ENCODE measurements at places on chromosomes 5 and 9.

GRCh38 chr5:66653325-66653724, 57.1 kb downstream of the MAST4 start:
- DNase-seq, result peak; percentile 26

- DNase-seq, result peak; percentile 92
Observed at GRCh38 chr9:91197232-91198181, 164.2 kb downstream of the AUH start.

GRCh38 chr9:102832814-102833213, 162.3 kb upstream of the CYLC2 start:
- no peak for DNase-seq

GRCh38 chr9:70120834-70121510, 77.3 kb downstream of the MAMDC2 start:
- DNase-seq, result peak; percentile 65

GRCh38 chr5:179313849-179314521, 31.3 kb downstream of the ADAMTS2 start:
- DNase-seq, result no peak

- DNase-seq, result no peak
Observed at GRCh38 chr9:32704343-32704742, 68.9 kb upstream of the TAF1L start.

DNA sequence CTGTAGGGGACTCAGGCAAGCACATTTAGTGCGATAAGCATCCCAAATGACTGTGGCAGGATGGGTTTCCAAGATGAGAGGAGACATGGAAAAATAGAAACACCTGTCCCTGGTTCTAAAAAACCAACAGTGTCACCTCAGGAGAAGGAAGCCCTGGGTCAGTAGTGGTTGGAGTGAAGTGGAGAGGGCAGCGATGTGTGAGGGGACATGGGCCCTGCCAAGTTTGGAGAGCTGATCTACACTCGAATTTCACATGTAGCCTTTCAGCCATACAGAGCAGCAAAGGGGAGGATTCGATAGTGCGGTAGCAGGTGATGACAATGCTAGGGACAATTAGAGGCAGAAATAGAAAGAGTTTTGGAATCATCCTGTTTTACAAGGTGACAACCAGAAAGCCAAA, 32.6 kb upstream of the LHX2 start:
- DNase-seq, result no peak

- peak; percentile 90 for DNase-seq
Observed at GRCh38 chr9:94952565-94953373, 226.3 kb downstream of the AOPEP start.

DNA sequence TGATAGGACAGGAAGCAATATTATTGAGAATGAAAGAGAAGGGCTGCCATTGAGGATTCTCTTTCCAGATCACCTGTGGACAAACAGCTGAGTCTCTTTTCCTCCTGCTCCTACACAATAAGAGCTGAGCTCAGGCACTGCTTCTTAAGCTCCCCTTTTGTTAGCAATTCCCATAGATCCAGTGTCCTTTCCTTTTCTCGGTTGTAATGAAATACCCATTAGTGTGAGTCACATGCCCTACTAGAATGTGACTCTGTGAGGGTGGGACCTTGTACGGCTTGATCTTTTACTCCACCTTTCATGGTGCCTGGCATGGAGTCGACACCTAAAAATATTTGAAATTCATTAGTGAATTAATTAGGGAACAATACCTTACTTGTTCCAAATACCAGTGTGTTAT, 269.2 kb downstream of the NR3C1 start:
- peak; percentile 38 for DNase-seq

- no peak for DNase-seq
Observed at GRCh38 chr9:131771646-131772045, 31.8 kb upstream of the RAPGEF1 start.

GRCh38 chr9:122332083-122332482, 38.7 kb upstream of the PTGS1 start:
- DNase-seq, result no peak

DNA sequence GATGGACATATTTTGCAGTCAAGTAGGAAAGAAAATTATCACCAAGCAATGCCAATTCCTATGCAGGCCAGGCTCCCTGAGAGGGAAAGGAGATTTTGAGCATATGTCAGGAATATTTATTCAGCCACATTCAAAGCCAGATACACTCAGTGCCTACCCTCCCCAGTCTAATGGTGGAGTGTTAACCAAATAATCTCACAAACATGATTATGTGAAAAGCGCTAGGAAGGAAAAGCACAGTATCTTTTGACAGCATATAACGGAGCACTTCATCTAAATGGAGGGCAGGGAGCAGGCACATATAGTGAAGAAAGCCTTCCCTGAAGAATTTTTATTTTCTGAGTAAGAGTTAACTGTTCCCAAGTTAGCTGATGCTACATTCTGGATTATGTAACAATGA, 80.3 kb upstream of the SLC30A5 start:
- DNase-seq, result no peak

DNA sequence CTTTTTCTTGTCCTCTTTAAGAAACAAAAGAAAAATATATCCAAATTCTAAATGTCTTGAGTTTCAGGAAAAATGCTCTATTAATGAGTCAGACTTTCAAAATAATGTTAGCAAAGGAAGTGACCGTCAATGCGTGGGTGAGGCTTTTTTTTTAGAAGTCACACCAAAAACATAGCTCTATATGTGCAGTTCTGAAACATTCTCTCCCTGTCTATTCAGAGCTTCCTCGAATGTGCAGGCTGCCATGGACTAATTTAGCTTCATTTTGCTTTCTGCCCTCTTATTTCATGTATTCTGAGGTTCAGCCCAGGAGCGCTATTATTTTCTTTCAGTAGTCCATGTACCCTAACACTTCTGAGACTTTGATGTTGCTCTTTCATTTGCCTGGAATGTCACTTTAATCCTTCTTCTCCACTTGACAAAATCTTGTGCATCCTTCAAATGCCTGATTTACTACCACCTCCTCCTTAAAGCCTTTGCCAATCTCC, 72.5 kb upstream of the RASA1 start:
- DNase-seq, result peak; percentile 52

DNA sequence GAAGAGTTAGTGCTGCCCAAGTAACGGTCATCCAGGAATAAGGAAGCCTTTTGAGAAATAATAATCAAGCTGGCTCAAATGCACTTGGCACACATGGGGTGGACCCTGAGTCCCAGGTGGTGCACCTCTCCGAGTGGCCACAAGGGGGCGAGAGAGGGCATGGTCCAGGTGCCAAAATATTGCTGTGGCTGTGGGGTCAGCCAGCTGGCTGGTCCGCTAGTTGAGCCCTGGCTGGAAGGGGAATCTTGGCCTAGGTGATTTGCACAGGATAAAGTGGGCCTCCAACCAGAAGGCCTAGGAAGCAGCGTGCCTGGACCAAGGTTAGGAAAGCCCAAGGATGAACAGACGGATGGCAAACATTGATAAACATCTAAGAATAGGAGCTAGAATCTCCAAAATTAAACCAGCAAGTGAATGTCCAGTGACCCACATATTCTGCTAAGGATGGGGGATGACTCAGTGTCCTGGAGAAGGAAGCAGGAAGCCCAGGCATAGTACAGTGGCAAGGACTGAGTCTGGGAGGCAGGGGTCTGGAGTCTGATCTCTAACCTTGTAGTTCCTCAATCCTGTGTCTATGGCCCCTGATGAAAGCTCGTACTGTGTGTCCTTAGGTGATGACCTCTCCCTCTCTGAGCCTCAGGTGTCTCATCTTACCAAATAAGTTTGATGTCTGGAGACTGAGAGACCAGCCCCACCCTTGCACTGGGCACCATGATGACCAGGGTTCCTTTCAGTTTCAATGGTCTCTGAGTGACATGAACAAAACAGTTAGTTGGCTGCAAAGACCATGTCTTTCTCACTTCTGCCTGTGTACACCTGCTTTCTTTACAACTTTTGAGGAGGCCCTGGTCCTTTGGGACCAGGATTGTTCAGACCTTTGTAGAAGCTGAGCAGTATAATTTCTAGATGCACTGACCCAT, 19.2 kb upstream of the SHB start:
- peak; percentile 76 for DNase-seq

DNA sequence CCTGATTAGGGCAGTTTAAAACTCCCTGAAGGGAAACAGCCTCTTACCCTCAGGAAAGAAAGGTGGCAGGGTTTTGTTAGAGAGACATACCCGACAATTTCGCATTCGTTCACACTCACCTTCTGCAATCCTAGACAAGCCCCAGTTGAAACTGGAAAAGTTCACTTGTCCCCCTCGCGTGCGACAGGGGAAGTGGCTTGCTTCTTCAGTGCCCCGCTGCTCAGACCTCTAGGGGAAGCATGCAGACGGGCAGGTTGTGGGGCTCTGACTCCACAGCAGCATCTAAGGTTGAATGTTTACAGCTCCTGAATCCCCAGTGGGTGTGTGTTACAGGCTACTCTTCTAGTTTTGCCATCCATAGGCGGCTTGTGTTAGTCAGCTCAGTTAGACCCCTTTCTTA, 575.7 kb upstream of the ACO1 start:
- DNase-seq, result no peak

DNA sequence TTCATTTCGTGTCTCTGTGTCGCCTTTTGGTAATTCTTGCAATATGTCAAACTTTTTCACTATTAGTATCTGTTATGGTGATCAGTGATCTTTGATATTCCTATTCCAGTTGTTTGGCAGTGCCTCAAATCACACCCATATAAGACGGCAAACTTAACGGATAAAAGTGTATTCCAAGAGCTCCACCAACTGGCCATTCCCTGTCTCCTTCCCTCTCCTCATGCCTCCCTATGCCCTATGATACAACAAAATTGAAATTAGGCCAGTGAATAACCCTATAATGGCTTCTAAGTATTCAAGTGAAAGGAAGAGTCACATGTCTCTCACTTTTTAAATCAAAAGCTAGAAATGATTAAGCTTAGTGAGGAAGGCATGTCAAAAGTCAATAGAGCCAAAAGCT, 74.8 kb downstream of the CDK5RAP2 start:
- no peak for DNase-seq

- peak; percentile 38 for DNase-seq
Observed at GRCh38 chr5:138033907-138034306, 1.0 kb upstream of the FAM13B start.

DNA sequence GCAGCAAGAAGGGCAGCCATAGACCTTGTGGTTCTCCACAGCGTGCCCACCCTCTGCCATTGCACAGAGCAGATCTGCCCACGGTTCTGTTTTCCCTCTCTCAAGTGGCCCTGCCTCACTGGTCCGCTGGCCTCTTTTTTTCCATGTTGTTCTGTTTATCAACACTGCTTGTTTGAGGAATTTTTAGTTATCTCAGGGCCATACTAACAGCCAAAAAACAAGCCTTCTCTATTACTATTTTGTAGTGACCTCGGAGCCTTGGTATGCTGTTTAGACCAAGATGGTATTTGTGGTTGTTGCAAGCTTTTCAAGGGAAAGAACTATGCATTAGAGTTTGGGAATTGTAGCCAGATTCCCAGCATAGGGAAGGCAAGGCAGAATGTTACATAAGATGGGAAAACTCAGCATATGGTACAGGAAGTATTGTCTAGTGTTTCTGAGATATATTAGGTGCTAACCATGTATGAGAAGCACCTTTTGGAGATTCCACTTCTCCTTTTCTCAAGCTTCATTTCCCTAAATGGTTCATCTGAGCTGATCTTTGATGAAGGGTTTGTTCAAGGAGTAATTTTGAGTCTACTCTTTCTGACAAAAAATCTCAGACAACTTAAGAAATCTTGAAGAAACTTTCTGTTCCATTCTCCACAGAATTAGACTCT, 54.3 kb downstream of the NUP214 start:
- DNase-seq, result no peak

DNA sequence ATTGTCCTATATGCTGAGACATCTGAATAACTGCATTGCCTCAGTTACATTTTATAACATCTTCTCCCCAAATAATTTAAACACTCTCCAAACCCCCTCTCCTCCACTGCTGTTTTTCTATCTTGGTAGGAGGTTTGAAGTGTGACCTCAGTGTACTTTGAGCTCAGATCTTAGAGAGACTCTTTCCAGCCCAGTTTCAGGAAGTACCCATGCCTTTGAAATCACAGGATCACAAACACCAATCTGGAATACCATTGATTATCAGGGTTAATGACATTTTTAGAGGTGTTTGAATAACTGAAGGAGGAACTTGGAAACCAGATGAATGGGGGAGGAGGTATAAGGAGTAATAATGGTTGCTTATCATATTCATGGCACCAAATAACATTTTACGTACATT, 93.2 kb downstream of the GCNT1 start:
- DNase-seq, result no peak

DNA sequence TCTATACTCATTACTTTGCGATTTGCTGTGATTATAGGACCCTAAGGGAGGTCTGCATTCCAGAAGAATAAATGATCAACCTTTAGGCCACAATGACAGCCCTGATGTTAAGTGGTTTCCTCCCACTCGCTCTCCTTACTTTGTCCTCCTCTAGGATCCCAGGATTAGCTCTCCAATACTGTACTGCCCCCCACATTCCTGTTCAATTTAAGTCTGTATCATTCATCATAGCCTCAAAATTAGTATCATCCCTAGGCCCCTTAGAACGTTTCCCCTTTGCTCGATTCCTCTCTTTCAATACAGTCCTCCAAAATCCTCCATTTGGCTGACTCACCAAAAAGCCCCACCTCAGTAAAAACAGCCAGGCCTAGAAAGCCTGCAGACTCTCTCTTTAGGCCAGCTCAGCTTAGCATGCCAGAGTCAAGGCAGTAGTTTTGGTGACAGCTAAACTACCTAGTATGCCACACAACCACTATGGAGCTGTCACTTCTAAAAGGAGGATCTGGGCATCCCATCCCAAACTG, 24.4 kb downstream of the RNF145 start:
- DNase-seq, result no peak

GRCh38 chr9:133873461-133873891, 118.6 kb downstream of the VAV2 start:
- peak; percentile 47 for DNase-seq

DNA sequence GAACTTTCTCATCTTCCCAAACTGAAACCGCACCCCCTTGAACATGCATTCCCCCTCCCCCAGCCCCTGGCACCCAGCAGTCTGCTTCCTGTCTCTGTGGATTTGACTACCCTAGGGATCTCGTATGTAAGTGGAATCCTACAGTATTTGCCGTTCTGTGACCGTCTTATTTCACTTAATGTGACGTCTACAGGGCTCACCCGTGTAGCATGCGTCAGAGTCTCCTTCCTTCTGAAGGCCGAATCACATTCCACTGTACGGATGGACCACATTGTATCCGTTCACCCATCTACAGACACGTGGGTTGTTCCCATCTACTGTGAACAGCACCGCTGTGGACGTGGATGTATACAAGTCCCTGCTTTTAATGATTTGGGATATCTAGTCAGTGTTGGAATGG, 4.5 kb downstream of the PRRX2 start:
- no peak for DNase-seq

GRCh38 chr5:124888050-124888506, 141.6 kb upstream of the ZNF608 start:
- DNase-seq, result no peak
